ENCODE measurements at places on chromosomes 3 and 15.
A peak's percentile ranks its signal among the peaks of the same experiment; 100 is the strongest.

DNA sequence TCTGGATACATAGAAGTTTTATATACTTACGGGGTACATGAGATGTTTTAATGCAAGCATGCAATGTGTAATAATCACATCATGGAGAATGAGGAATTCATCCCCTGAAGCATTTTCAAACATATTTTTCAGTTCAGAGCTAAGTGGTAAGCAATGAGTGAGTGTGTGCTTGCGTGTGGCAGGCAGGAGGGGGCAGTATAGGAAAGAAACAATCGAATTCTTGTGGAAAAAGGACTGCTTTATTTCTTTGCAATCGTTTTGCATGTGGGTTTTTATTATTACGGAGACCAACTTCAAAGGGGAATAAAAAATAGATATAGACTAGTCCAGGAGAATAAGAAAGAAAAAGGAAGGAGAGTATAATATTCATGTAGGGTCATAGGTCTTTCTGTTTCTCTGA, 271.6 kb downstream of the CHL1 start:
- no peak for DNase-seq

GRCh38 chr15:95292785-95293450, 1037.6 kb upstream of the NR2F2 start:
- DNase-seq = no peak

- DNase-seq = no peak
Measured at GRCh38 chr3:156594219-156594683, 39.3 kb upstream of the SSR3 start.

GRCh38 chr3:126347543-126348161, 9.6 kb downstream of the KLF15 start:
- peak; percentile 26 for DNase-seq

GRCh38 chr3:129435367-129435766, 4.4 kb downstream of the MBD4 start:
- DNase-seq = no peak

GRCh38 chr3:180267202-180267843, 230.6 kb upstream of the PEX5L start:
- no peak for DNase-seq

DNA sequence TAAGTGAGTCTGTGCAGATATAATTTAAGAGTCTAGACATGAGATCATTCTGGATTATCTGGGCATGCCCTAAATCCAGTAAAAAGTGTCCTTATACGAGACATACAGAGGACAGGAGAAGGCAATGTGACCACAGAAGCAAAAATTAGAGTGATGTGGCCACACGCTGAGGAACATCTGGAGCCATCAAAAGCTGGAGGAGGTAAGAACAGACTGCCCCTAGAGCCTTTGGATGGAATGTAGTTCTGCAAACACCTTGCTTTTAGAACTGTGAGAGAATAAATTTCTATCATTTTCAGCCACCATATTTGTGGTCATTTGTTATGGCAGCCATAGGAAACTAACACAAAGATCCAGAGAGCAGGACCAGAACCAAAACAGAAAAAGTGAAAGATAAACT, 41.0 kb downstream of the CD200 start:
- no peak for DNase-seq

- DNase-seq = no peak
Measured at GRCh38 chr3:71722693-71723092, 2.5 kb downstream of the EIF4E3 start.
